ENCODE measurements at places on chromosomes 6 and 20. TPM values are rescaled to one million over a fixed set of nuclear protein-coding genes. Genes with fewer than 3 reads are reported as not detected.

Gene PRDM1
- 1.4 TPM for total RNA-seq

Gene CRISP3
- not detected for total RNA-seq

Gene NKAIN2
- total RNA-seq: not detected

Gene TPX2
- total RNA-seq: 6.2 TPM

Gene MYLK2
- not detected for total RNA-seq

Gene PACSIN1
- total RNA-seq: not detected

Gene SNX9
- total RNA-seq: 182 TPM

Gene SLC32A1
- total RNA-seq: not detected

Gene PNPLA1
- not detected for total RNA-seq

Gene GJE1
- not detected for total RNA-seq

Gene PHACTR1
- 0.49 TPM for total RNA-seq

Gene CITED2
- total RNA-seq: 44.6 TPM

Gene CGA
- not detected for total RNA-seq

Gene MGME1
- 6.3 TPM for total RNA-seq

Gene SMLR1
- not detected for total RNA-seq

Gene BACH2
- 0.65 TPM for total RNA-seq

Gene PARD6B
- total RNA-seq: 1.4 TPM

Gene SMOC2
- not detected for total RNA-seq

Gene MYBL2
- total RNA-seq: 1.6 TPM

Gene TRERF1
- 12.0 TPM for total RNA-seq

Gene BNIP5
- total RNA-seq: not detected

Gene HLA-DOA
- not detected for total RNA-seq

Gene NQO2
- total RNA-seq: 47.7 TPM

Gene SSTR4
- total RNA-seq: not detected

Gene WASF1
- 11.7 TPM for total RNA-seq

Gene GPSM3
- total RNA-seq: 0.90 TPM

Gene TCF21
- 5.0 TPM for total RNA-seq

Gene VSX1
- total RNA-seq: not detected

Gene LAMA4
- 904 TPM for total RNA-seq

Gene ZHX3
- 47.2 TPM for total RNA-seq

Gene IRF4
- total RNA-seq: not detected

Gene THEMIS
- under 0.01 TPM for total RNA-seq

Gene SOBP
- total RNA-seq: 7.4 TPM

Gene CST4
- not detected for total RNA-seq

Gene ADGB
- not detected for total RNA-seq

Gene DYNLT2
- 2.0 TPM for total RNA-seq

Gene ENTPD6
- total RNA-seq: 17.7 TPM

Gene RAMACL
- 2.4 TPM for total RNA-seq

Gene SCRT2
- total RNA-seq: not detected

Gene XKR7
- total RNA-seq: not detected

Gene CTCFL
- total RNA-seq: not detected

Gene PSORS1C2
- total RNA-seq: not detected

Gene COL21A1
- total RNA-seq: 29.5 TPM

Gene SIRPG
- total RNA-seq: not detected

Gene PLAGL1
- total RNA-seq: 35.2 TPM

Gene C20orf204
- 1.6 TPM for total RNA-seq

All from fibroblast of the aortic adventitia (primary cell).